ENCODE measurements at places on chromosomes 3 and 15. TPM values are rescaled to one million over a fixed set of nuclear protein-coding genes. Genes with fewer than 3 reads are reported as not detected.

The GPR87 gene
- total RNA-seq: 5.0 TPM

The DPPA2 gene
- total RNA-seq: not detected

The MAGI1 gene
- 46.7 TPM for total RNA-seq

The SUCNR1 gene
- 0.48 TPM for total RNA-seq

The POPDC2 gene
- 11.5 TPM for total RNA-seq

The GHRL gene
- total RNA-seq: not detected

The XPC gene
- total RNA-seq: 25.8 TPM

The SLC9C1 gene
- total RNA-seq: 1.9 TPM

The P2RY13 gene
- 2.3 TPM for total RNA-seq

The MYEF2 gene
- total RNA-seq: 22.2 TPM

The OPA1 gene
- 106 TPM for total RNA-seq

The RAD18 gene
- 27.0 TPM for total RNA-seq

The C2CD4A gene
- 0.11 TPM for total RNA-seq

The TBC1D5 gene
- total RNA-seq: 145 TPM

The SST gene
- 2.3 TPM for total RNA-seq

The RAD54L2 gene
- 24.9 TPM for total RNA-seq

The SNRPA1 gene
- 18.5 TPM for total RNA-seq

The THPO gene
- 0.32 TPM for total RNA-seq

The TNFSF10 gene
- total RNA-seq: 74.0 TPM

The TMC3 gene
- total RNA-seq: 0.95 TPM

The SPPL2A gene
- total RNA-seq: 103 TPM

The MUC4 gene
- 0.42 TPM for total RNA-seq

The GNAT1 gene
- not detected for total RNA-seq

The STRA6 gene
- total RNA-seq: 21.9 TPM

The MELTF gene
- total RNA-seq: 8.4 TPM

The CCR3 gene
- not detected for total RNA-seq

The CFAP20DC gene
- 4.3 TPM for total RNA-seq

The B4GALT4 gene
- total RNA-seq: 23.2 TPM

The SPATA12 gene
- total RNA-seq: not detected

The HCLS1 gene
- 11.6 TPM for total RNA-seq

The SH2D7 gene
- total RNA-seq: not detected

The IL12A gene
- total RNA-seq: 0.58 TPM

The IMP3 gene
- total RNA-seq: 30.1 TPM

The EPHA3 gene
- 158 TPM for total RNA-seq

The FMN1 gene
- total RNA-seq: 6.2 TPM

The SOX14 gene
- total RNA-seq: not detected

The AP3B2 gene
- 2.0 TPM for total RNA-seq

The ZNF80 gene
- not detected for total RNA-seq

The CPLX3 gene
- total RNA-seq: not detected

The DENND6A gene
- 68.3 TPM for total RNA-seq

The TNNC1 gene
- total RNA-seq: 68.4 TPM

The RPS27L gene
- total RNA-seq: 48.1 TPM

The PLCH1 gene
- total RNA-seq: 3.2 TPM

The GREM1 gene
- 8.7 TPM for total RNA-seq

The GXYLT2 gene
- 71.5 TPM for total RNA-seq

The MSL2 gene
- 38.1 TPM for total RNA-seq

The RTP3 gene
- total RNA-seq: not detected

The COL6A5 gene
- total RNA-seq: 6.1 TPM

The GRK7 gene
- total RNA-seq: 0.16 TPM

The CD200 gene
- total RNA-seq: 23.0 TPM

The SPSB4 gene
- 5.6 TPM for total RNA-seq

The RPLP1 gene
- 65.9 TPM for total RNA-seq

The SLC15A2 gene
- 14.0 TPM for total RNA-seq

The SLC25A38 gene
- total RNA-seq: 10.7 TPM

The AADACL2 gene
- total RNA-seq: 0.48 TPM

The OR5K2 gene
- not detected for total RNA-seq

The CLDN18 gene
- total RNA-seq: not detected

The GPR149 gene
- total RNA-seq: not detected
